ENCODE measurements at places on chromosomes 13 and 19. TPM values are rescaled to one million over a fixed set of nuclear protein-coding genes. Genes with fewer than 3 reads are reported as not detected.

ZNF575 gene
- total RNA-seq = 2.8 TPM

GRCh38 chr19:10644260-10645007 is 9.7 kb upstream of the ILF3 start:
- DNase-seq = peak; percentile 96

ZNF793 gene
- total RNA-seq = 4.7 TPM

DNA sequence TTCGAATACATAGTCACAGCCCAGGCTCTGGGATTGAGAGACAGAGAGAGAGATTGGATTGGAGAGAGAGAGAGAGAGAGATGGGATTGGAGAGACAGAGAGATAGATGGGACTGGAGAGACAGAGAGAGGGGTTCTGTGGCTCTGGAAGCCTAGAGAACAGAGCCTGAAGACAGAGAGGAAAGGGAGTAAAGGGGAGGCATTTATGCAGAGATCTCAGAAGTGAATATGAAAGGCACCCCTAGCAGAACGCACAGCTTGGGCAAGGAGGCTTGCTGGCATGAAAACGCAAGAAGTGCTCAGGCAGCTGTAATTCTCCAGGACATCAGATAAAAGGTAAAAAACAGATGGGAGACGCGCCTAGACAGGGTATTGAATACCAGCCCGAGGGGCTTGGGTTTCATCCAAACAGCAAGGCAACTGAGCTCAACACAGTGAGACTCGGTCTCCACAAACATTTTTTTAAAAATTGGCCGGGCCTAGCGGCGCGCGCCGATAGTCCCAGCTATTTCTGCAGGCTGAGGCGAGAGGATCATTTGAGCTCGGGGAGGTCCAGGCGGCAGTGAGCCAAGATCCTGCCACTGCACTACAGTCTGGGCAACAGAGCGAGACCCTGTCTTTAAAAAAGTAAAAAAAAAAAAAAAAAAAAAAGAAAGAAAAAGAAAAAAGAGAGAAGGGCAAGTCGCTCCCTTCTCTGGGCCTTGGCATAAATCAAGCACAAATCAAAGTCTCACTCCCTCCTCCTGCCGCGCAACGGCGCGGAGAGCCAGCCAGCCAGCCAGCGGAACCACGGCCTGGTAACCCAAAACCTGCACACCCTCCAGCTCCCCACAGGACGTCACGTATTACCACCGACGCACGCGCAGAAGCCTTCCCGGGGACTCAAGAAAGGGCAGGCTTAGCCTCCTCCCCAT is 774 bp upstream of the PPP2R1A start:
- peak; percentile 100 for DNase-seq

GRCh38 chr19:17135001-17135853 is 59.6 kb downstream of the MYO9B start:
- DNase-seq = peak; percentile 94

DNA sequence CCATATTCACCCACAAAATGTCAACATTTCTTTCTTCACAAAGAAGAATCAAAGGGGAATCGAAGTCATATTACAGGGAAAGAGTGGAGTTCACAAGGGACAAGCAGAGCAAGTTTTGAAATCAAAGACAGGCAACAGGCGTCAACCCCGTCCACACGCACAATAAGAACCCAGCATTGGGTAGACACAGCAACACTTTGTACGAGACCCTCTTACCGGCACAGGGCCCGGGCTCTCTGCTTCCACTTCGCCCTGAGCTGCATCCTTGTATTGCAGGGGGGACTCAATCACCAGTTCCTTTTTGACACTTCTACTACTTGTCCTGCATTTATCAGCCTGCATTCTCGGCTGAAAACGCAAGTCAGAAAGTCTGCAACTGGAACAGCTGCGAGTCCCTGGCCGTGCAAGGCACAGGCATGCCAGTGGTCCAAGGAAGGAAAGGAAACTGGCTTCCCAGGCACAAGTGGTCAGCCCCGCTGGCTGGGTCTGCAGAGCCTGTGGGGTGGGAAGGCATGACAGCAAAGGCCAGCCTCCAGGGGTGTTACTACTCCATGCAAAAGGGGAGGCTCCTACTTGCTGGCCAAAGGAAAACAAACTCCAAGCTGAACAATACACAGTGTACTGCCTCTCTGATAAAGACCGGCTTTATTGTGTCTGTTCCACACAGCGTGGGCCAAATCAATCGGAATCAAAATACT is at the start of gene DOCK9:
DOCK9 (minus strand) TSS at position 497 of the 698 bp plus-strand sequence; CDS start at position 342, 155 bp downstream.
- DNase-seq = no peak

- no peak for DNase-seq
Observed at GRCh38 chr13:25847145-25847544, 204.7 kb downstream of the SHISA2 start.

DNA sequence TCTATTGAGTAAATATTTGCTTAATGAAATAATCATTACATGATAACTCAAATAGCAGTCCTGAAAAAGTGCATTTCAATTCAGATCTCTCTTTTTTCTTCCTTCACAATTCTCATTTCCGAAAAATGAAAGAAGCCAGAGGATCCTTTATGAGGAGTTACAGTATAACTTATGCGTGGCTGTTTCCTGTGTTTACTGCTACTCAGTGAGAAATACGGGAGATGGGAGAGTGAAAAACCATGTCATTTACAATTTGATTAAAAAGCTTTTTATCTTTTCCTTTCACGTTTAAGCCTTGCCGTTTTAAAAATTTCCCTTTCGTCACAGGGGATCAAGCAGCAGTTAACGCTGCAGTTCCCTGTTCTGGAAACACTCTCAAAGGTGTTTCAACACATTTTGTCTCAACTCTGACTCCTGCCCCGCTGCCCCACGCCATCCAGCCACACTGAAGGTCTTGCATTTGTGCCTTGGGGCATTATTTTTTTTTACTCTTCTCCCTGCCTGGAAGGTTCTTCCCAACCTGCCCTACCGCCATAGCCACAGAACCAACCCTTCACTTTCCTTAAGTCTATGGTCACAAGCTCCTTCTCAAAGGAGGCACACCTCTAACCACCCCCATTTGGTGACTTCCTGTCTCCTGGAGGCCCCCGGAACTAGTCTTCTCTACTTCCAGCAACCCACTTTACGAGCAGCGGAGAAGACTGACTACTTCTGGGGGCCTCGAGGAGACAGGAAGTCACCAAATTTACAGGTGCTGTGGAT is 17.0 kb downstream of the KL start:
- no peak for DNase-seq

DNA sequence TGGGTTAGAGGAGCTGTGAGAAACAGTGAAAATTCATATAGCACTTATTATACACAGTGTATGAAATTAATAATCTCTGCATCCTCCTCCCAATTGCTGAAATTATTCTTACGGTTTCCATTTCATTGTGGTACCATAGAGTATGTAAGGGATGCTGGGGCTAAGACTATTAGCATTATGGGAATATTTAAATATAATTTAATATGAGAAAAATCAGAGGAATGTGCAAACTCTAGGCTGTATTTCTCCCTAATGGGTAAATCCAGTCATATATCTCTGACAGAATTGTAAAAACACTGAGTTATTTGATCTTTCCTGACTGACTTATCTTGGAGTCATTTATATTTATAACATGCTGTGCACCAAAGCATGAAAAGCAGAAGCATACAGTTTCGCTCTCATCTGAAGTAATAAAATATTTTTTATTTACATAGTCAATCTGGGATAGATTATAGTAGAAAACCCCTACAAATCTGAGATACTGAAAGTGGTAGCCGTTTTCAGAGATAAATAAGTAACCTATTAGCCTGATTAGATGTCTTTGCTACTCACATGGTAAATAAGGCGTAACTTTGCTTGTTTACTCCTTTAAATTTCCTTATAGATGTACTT is 34.9 kb downstream of the LRCH1 start:
- DNase-seq = no peak

GRCh38 chr19:18789883-18790565 is 1.1 kb downstream of the COMP start:
- peak; percentile 74 for DNase-seq

DNA sequence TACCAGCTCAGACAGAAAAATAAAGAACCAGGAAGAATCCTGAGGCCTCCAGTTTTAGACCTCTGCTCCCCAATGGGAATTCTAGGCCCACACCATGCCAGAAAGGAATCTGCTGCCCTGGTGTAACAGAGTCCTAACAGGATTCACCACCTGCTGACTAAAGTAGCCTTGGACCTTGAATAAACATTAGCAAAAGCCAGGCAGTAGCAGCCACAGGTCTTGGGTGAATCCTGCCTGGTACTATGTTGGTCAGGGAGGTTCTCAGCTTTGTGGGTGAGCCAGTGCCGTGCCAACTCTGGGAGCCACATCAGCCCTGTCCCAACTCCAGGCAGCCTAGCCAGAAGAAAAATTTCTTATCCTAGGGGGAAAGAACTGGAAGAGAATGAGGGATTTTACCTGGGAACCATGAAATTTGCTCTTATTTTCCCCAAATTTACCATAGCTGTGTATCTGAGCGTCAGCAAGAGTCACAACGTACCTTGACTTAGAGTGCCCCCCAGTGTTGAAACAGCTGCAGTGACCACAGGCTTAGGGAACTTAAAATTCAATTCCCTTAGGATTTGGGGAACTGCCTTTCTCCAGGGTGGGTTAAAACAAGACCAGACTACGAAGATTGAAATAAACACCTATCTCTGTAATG is 1895.6 kb upstream of the PRR20A start:
- no peak for DNase-seq

GRCh38 chr19:40163541-40164129 is 27.6 kb upstream of the MAP3K10 start:
- DNase-seq = no peak

DNA sequence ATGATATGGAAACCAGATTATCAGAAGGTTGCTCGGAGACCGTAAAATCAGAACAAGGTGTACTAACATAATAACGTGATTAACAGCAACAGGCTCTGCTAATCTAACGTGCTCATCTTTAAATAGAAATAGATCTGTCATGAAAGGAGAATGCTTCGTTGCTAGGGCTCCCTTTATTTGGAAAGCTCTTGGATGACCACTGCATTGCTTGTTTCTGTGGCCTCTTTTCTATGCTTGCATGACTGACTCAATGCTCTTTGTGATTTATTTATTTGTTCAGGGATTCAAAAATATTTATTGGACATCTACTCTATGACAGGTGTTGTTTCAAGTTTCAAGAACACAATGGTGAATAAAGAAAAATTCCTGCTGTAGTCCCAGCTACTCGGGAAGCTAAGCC is 22.3 kb upstream of the ZDHHC20 start:
- DNase-seq = no peak

DNA sequence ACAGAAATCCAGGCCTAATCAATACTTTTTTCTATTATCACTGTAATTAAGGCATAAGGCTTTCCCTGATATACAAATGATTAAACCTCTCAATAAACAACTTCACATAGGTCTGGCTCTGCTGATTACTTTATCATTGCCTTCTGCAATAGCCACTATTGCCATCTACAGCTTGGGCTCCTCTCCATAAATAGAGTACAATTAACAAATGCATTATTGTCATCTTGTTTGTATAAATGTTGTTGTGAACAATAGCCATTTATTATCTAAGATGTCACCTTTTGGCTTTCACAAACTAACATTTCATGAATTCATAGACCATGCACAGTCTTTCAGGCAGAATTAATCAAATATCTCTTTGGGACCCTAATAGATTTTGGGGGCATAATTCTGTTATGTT is 53.3 kb downstream of the NHLRC3 start:
- DNase-seq = no peak

DNA sequence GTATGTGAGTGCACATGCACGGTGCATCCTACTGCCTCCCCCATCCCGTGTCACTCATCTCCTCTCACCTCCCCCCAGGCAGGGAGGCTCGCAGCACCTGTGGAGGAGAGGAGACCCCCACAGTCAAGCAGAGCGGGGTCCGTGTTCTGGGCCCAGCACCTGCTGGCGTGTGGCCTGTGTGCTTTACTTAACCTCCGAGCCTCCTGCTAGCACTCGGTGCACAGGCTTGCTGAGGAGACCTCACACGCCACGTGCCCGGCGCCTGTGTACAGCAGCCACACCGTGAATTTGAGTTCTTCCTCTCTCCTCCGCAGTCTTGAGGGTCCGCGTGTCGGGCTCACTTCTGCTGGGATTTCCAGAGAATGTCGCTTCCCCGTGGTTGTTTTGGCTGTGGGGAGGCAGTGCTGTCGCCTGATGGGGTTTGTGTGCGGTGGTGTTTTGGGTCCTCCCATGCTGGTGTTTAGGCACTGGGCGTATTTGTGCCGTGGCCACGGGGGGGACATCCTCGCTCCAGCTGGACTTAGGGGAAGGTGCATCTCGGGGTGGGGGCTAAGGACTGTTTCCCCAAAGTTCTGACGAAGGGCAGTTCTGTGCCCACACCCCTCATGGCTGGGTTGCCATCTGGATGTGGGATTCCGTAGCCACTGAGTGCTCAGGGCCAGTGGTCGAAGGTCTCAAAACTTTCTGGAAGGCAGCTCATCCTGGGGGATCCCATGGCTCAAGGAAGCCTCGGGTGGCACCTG is 34.8 kb upstream of the TMEM255B start:
- DNase-seq = peak; percentile 78

DNA sequence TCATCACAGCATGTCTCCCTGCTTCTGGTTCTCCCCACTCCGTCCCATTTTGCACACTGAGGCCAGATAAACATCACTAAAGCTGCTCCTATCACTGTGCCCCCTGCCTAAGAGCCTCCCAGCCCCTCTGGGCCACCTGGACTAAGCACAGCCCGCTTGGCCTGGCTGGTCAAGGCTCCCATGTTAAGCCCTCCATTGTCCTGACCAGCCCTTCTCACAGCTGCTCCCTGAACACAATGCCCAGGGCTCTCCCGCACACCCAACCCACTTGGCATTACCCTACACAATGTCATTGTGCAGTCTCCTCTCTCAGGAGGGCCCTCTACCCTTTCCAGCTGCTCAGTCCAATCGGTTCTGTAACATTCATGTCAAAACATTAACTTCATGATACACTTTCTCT is 133.4 kb downstream of the NUFIP1 start:
- DNase-seq = no peak

DNA sequence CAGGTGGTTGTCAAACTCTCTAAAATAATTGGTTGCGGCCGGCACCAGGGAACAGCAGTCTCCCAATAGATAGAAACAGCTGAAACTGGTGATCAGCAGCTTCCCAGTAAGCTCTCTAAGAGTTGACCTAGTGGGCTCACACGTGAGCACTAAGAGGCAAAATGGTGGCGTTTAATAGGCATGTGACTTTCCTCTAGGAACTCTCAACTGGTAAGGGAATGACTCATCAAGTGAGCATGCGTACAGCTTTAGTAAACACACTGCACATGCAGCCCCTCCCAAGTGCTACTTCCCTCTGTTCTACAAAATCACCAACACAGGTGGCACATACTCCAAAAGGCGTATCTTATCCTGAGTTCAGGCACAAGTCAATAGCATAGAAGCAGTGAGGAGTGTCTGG is 41.7 kb downstream of the TNFSF11 start:
- no peak for DNase-seq

GRCh38 chr19:38737921-38738737 is 6.1 kb downstream of the CAPN12 start:
- peak; percentile 77 for DNase-seq

GRCh38 chr13:72505376-72505775 is 222.1 kb downstream of the MZT1 start:
- DNase-seq = no peak

- no peak for DNase-seq
Observed at GRCh38 chr19:13581576-13581975, 75.3 kb upstream of the CACNA1A start.

DNA sequence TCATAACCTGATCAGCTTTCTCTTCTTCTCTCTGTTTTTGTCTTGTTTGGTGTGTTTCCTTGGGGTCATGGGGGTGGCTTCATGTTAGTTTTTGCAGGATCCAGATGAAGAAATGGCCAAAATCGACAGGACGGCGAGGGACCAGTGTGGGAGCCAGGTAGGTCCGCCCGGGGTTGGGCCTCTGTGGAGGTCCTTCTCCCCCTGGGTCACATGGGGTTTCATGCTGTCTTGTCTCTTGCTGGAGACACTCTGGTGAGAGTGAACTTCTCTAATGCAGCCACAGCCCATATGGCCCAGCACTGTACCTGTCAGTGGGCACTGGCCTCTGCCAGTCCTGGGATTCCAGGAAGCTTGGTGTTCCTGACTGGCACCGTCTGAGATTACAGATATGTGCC is 1.1 kb downstream of the CCNE1 start:
- peak; percentile 78 for DNase-seq

PRTN3 gene
- total RNA-seq = 30.5 TPM
